Hematopoietic multipotent progenitor cell treated with erythropoietin and hydrocortisone succinate and interleukin-3 and kit ligand, for 15 days (in vitro differentiated cells): ENCODE measurements at places on chromosomes 6 and 20.
A peak's percentile ranks its signal among the peaks of the same experiment; 100 is the strongest.

GRCh38 chr6:165618241-165618640 lies 44.8 kb downstream of the PDE10A start:
- no peak for DNase-seq

GRCh38 chr20:45589725-45590124 lies 10.6 kb upstream of the WFDC8 start:
- DNase-seq = no peak

DNA sequence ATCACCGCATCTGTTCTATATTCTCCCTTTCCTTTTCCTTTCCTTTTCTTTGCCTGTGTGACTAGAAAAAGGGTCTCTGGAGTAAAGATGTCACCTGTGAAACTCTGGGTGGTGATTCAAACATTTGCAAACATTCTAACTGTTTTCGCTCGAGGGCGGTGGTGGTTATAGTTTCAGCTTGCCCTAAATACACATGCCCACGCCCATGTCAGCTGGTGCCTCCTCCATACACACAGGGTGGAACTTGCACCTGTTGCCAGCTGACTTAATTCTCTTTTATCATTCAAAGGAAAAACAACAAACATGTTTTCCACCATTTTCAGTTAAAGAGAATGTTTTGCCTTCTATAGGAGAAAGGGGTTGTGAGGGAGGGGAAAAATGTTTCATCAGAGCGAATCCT lies 381.9 kb upstream of the ARID1B start:
- DNase-seq = no peak

- DNase-seq = no peak
These were observed 188.8 kb downstream of the CD83 start for GRCh38 chr6:14306151-14306906.

DNA sequence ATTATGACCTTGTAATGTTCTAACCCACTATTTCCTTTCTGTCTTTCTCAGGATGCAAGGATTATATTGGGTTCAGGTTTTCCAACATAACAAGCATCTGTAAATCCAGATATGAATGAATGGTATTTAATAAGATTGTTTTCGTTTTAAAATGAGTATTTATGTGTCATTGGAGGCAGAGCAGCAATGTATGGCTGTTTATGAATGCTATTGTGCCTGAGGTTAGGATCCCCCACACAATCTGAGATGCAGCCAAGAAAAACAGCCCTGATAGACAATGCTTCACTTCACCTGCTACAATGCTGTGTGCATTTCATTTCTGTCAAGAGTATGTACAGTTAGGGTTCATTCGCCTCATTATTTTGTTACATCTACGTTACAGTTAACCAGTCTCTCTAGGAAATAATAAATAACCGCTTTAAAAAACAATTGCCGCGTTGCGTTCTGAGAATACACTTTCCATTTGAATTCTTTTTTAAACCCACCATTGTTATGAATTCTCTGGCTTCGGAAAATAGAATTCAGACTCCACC lies 19.6 kb downstream of the TFAP2A start:
- no peak for DNase-seq

- DNase-seq = no peak
These were observed 4.2 kb downstream of the RAMACL start for GRCh38 chr6:166582258-166582657.

GRCh38 chr6:91366781-91367180 lies 779.9 kb upstream of the MAP3K7 start:
- no peak for DNase-seq

DNA sequence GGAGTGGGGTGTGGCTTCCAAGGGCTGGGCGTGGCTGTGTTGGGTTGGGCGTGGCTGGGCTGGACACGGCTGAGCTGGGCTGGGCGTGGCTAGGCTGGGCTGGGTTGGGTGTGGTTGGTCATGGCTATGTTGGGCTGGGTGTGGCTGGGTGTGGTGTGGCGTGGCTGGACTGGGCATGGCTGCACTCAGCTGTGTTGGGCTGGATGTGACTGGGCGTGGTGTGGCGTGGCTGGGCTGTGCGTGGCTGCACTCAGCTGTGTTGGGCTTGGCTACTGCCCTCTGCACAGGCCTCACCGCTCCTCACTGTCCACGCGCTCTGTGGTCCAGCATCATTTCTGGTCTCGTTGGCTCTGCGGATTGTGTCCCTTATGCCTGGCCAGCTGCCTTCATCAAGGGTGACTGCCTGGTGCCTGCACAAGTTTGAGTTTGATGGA lies 43.5 kb upstream of the SLCO4A1 start:
- DNase-seq = no peak

DNA sequence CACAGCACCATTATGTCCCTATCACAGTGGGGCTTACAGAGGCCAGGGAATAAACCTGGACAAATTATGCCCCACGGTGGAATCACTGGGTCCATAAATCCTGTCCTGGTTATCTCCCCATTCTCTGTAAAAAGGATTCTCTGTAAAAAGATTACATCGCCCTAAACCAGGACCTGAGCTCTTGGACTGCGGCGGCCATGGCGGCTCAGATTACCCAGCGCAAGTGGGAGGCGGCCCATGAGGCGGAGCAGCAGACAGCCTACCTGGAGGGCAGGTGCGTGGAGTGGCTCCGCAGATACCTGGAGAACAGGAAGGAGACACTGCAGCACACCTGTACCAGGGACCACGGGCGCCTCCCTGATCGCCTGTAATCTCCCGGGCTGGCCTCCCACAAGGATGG lies 8.4 kb upstream of the HLA-A start:
- DNase-seq = no peak

DNA sequence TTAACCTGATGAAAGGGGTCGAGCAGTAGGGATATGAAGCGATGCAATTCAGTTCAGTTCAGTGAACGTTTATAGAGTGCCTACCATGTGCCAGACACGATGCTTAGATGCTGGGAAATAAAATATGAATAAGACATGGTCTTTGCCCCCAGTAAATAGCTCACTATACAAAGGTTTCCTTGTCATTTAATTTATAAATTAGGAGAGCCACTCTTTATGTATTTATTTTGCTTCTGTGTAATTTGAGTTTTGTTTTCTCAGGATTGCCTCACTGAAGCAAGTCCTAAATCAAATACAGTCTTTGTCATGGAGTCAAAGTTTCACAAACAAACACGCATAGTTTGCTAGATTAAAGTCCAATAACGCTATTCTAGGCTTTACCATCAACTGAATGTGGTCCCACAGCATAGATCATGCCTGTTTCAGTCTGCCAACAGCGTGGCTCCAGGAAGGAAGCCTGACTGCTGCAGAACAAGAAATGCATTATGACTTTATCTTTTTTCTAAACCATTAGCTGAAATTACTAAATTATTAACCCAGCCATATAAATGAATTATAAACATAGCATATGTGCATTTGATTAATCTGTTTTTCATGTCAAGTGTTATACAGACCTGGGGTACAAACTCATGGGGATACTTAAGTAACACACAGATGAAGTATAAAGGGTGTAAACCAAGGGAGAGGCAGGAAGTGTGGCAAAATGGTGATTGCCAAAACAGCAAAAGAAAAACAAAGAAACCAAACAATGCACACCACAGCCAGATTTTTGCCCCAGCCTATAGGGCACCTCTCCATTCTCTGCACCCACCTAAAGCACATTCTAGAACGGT lies 29.8 kb upstream of the CCN2 start:
- DNase-seq = no peak

GRCh38 chr6:142846883-142847287 lies 98.1 kb downstream of the HIVEP2 start:
- no peak for DNase-seq

GRCh38 chr6:106102034-106102433 lies 15.9 kb downstream of the PRDM1 start:
- DNase-seq = no peak

DNA sequence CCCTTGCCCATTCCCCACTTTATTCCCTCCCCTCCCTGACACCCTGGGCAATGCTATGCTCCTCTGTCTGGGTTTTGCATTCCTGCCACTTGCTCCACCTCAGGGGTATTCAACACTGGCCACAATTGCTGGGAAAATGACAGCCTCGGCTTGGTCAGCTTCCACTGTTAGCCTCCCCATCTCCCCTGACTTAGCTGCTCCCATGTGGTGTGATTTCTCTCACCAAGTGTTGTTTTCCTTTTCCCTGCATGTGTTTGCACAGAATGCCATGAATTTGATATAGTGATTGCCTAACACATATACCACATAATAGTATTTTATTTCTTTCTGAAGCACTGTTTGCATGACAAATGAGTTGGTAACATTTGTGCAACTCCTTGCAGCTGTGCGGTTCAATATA lies 1.4 kb upstream of the LEMD2 start:
- no peak for DNase-seq

DNA sequence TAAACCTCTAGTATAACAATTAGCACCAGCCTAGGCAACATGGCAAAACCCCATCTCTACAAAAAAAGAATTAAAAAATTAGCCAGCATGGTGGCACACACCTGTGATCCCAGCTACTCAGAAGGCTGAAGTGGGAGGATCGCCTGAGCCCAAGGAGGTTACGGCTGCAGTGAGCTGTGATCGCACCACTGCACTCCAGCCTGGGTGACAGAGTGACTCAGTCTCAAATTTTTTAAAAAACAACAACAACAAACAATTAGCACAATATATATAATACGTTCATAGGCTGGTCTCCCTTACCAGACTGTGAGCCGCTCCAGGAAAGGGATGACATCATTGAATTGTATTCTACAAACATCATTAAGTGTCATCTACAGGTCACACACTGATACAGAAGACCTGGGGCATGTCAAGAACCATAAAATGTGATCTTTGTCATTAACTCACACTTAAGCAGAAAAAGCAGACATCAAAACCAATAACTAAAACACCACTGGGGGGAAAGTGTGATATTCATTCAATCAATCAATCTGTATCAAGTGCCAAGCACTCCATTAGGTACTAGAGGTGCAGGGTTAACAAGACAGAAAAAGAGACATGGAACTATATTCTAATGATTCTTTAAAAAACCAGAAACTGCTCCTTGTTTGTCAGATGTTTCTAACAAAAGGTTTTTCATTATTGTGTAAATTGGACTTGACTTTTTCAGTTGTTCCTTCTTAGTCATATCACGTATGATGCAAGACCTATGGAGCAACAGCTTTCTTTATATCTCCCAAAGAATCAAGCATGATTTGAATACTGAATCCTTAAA lies 17.8 kb downstream of the MAP3K5 start:
- DNase-seq = no peak

GRCh38 chr6:136030131-136030530 lies 178.6 kb downstream of the PDE7B start:
- no peak for DNase-seq

- no peak for DNase-seq
These were observed 77.1 kb downstream of the TBC1D7 start for GRCh38 chr6:13251242-13251641.

DNA sequence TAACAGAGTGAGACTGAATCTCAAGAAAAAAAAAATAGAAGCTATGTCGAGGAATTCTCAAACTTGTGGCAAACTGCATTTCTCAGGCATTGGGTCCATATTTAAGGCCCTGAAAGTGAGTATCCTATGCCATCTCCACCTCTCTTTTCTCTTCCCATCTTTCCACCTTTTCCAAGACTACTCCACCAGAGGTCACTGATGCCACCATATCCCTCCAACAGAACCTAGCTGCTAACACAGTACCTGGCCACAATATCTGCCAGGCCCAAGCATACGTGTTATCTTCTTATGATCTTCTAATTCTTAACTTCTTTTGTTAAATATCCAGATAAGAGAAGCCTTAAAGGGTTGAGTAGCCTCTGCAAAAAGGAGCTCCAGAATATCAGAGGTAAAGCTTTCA lies 8.2 kb upstream of the ADGRF4 start:
- DNase-seq = no peak

GRCh38 chr20:20455926-20456325 lies 88.0 kb downstream of the INSM1 start:
- no peak for DNase-seq

DNA sequence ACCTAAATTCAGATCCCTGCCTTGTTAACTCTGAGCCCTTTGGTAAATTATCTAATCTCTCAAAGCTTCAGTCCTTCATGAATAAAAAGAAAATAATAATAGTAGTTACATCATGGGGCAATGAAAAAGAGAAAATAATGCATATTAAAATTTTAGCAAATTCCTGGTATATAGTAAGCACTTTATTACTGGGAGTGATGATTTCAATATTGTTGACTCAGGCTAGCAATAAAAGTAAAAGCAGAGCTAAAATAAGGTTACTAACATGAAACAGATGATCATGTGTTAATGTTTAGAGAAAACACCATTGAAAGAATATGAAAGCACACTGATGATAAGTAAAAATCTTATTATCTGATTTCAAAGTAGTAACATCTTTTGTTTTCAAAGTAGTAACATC lies 13.6 kb downstream of the GINS1 start:
- DNase-seq = no peak

DNA sequence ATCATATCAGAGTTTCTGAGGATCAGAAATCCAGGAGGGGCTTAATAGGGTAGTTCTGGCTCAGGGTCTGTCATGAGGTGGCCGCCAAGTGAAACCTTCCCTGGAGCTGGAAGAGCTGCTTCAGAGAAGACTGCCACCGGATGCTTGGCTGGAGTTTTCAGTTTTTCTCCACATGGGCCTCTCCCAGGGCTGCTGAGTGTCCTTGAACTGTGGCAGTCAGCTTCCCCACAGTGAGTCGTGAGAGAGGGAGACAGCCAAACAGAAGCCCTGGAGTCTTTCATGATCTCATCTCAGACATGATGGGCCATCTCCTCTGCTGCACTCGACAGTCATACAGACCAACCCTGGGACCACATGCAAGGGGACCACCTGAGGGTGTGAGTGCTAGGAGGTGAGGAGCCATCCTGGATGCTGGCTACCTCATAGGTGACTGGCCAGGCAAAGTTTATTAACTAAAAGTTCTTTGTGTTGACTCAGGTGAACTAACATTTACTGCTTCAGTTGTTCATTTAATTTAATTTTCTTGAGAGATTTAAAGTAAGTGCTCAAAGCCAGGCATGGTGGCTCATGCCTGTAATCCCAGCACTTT lies 71.5 kb downstream of the SHLD1 start:
- DNase-seq = no peak

- DNase-seq = no peak
These were observed 1027.4 kb upstream of the FLRT3 start for GRCh38 chr20:15364781-15365180.

DNA sequence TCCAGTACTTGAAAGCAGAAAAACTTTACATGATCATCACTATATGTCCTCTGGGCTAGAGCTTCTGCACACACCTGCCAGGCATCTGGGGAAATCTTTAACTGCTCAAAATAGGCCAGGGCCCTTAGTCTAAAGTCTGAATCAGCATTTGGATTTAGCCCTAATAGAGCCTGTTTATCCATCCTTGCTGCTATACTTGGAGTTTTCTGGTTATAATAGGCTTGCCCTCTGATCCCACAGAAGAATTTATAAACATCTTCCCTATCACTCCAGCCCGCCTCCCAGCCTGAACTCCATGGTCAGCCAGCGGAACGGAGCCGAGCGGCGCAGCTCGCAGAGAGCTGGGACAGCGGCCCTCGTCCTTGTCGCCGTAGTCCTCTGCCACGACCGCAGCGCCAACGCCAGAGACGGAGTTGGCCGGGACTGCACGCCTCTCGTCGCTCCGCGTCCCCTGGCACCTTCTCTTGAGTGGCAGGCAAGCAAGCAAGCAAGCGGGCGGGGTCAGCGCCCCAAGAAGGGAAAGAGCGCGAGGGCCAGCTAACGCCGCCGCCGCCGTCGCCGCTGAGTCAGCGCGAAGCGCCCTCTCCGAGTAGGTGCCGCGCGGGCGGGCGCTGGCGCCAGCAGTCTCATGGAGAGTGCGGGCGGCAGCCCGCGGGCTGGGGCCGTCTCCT lies 25.4 kb upstream of the ASIP start:
- peak; percentile 45 for DNase-seq
